ENCODE measurements at places on chromosomes 12 and 14.

DNA sequence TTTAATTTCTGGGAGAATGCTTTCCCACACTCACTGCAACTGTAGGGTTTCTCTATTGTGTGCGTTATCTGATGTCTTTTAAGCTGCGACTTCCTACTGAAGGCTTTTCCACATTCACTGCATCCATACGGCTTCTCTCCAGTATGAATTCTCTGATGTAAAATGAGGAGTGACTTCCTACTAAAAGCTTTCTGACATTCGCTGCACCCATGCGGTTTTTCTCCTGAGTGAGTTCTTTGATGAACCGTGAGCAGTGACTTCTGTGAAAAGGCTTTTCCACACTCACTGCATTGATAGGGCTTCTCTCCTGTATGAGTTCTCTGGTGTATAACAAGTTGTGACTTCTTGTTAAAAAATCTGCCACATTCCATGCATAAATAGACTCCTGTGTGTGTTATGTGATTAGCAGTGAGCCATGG is 29.7 kb downstream of the ZNF605 start:
- DNase-seq, result no peak

- DNase-seq, result no peak
These were observed 29.0 kb upstream of the AKAP6 start for GRCh38 chr14:32300136-32300535.

GRCh38 chr12:1093166-1093751 is 102.2 kb downstream of the ERC1 start:
- peak; percentile 39 for DNase-seq

- peak; percentile 53 for DNase-seq
These were observed 1.8 kb upstream of the ZBTB39 start for GRCh38 chr12:57008178-57008577.

GRCh38 chr12:118979763-118980406 is 1.5 kb upstream of the SRRM4 start:
- no peak for DNase-seq

GRCh38 chr14:41743140-41743539 is 136.5 kb downstream of the LRFN5 start:
- no peak for DNase-seq

GRCh38 chr14:93323600-93324174 is 9.1 kb downstream of the BTBD7 start:
- no peak for DNase-seq
